Stimulated activated naive CD8-positive, alpha-beta T cell treated with anti-CD3 and anti-CD28 coated beads, Interleukin-15, amount 100 ng/mL, for 72 hours (primary cell): ENCODE measurements at places on chromosomes 1 and 21.
A peak's percentile ranks its signal among the peaks of the same experiment; 100 is the strongest.

GRCh38 chr1:156664046-156664766 lies 13.0 kb downstream of the NES start:
- no peak for DNase-seq

DNA sequence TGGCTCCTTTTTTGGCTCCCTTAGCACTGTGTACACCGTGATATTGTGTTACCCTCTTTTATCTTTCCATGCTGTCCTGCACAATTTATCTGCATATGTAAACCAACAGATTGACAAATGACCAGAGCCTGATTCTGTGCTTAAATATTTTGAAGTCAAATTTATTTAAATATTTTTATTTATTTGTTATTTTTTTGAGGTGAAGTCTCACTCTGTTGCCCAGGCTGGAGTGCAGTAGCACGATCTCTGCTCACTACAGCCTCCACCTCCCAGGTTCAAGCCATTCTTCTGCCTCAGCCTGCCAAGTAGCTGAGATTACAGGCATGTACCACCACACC lies 12.8 kb downstream of the PMF1 start:
- no peak for DNase-seq

- DNase-seq = no peak
These were observed 13.9 kb downstream of the ASH1L start for GRCh38 chr1:155548706-155549105.

DNA sequence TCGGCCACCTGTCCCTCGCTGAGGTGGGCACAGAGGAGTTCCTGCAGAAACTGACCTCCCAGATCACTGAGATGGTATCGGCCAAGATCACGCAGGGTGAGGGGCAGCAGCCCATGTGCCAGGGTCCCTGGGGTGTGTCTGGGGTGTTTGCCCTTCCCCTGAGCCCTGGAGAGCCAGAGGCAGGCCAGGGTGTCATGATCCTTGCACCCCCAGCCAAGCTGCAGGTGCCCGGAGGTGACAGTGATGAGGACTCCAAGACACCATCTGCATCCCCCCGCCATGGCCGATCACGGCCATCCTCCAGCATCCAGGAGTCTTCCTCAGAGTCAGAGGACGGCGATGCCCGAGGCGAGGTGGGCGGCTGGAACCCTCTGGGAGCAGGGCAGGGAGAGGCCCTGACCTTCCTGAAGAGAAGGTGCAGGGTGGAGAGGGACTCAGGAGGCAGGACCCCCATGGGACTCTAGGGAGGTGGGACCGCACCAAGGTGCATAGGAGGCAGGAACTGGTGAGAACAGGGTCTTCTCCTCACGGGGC lies 69.5 kb downstream of the TRIM11 start:
- DNase-seq = no peak

DNA sequence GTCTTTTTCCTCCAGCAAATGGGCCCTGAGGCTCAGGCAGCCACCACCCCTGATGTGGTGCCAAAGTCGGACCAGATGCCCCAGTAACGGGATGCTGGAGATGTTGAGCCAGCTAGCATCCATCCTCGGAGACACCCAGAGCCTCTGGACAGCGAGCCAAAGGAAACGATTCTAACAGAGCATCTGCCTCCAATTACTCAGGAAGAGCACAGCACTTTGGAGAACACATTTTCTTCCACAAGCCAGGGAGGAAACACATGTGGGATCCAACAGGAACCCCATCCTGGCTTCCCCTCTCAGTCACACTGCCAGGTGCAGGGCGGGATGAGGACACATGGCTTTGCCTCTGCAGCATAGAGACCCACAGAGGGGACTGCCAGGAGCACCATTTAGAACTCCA lies 44.9 kb downstream of the C1orf198 start:
- DNase-seq = no peak

GRCh38 chr1:113042285-113043143 lies 30.5 kb upstream of the LRIG2 start:
- peak; percentile 15 for DNase-seq

DNA sequence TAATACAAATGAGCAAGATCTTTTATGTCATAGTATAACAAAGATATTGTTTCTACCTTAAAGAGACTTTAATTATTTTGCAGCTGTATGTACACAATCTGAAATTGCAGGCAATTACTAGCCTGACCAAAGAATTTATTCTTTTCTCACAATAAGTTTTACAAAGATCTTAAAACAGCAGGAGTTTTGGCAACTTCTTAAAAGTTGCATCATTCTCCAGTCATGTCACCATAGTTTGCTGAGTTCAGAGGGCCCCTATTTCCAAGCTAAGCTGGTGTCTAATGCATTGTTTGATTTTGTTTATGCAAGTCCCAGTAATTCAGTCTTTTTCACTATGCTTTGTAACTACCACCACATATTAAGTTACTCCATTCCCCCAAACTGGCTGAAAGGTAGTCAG lies 114.8 kb downstream of the DNAH14 start:
- DNase-seq = no peak

GRCh38 chr1:155893389-155894142 lies 17.6 kb downstream of the RIT1 start:
- no peak for DNase-seq
